ENCODE measurements at places on chromosomes 6 and 20.

GRCh38 chr6:34128045-34128444, 17.8 kb downstream of the GRM4 start:
- no peak for DNase-seq

- DNase-seq = no peak
These were observed 33.7 kb upstream of the ZBP1 start for GRCh38 chr20:57653910-57654309.

- no peak for DNase-seq
These were observed 477.4 kb upstream of the HTR1E start for GRCh38 chr6:86459978-86460377.

- DNase-seq = peak; percentile 61
These were observed 257.5 kb downstream of the ARID1B start for GRCh38 chr6:157034436-157035230.

DNA sequence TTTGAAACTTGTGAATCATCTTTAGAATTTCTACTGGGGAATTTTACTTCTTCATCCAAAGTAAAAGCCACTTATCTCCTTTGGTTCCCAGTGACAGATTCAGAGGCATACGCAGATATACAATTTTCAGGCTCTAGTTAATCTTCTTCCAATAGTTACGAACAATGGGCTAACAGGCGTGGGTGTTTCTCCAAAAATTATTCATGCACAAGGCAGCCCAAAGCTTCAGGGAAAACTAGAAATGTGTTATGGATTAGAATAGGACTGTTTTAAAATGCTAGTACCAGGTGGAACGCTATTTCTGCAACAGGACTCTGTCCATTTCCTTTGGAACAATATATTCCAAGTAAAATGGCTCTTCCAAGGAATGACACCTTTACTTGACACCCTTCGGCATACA, 102.2 kb downstream of the ZNF217 start:
- no peak for DNase-seq

DNA sequence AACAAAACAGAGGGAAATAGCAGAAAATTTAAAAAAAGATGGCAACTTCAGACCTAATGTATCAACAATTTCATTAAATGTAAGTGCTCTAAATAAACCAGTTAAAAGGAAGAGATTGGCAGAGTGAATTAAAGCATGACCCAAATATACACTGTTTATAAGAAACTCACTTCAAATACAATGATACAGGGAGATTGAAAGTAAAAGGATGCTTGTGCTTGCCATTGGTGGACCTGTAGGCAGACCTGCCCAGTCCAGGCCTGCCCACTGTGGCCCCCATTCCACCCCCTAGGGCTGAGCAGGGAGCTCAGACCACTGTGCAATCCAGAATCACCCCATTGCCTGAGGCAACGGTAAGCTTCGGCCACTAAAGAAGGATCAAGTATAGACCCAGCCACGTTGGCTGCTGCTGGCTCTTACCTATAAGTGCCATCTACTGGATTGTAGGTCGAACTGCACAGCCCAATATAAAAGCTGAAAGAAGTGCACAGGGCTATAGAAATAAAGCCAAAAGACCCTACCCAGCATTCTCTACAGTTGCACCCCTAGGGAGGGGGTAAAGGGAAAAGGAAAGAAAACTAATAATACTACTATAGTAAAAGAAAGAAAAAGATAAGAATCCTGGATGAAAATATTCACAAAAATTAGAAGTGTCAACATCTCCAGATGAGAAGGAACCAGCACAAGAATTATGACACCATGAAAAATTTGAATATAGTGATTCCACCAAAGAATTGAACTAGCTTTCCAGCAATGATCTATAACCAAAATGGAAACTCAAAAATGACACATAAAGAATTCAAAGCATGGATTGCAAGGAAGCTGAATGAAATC, 36.1 kb downstream of the PSMB1 start:
- peak; percentile 62 for DNase-seq

- no peak for DNase-seq
These were observed 59.7 kb downstream of the SYNJ2 start for GRCh38 chr6:158041370-158041769.

GRCh38 chr20:49400410-49400809, 82.1 kb downstream of the KCNB1 start:
- no peak for DNase-seq

GRCh38 chr6:162245830-162246420, 481.6 kb downstream of the PRKN start:
- DNase-seq = no peak

GRCh38 chr6:101832371-101832770, 438.9 kb downstream of the GRIK2 start:
- DNase-seq = no peak

- peak; percentile 78 for DNase-seq
These were observed 10.1 kb downstream of the ISM1 start for GRCh38 chr20:13231031-13231752.

Data from kidney capillary endothelial cell (primary cell).